ENCODE measurements at places on chromosomes 4 and X.

DNA sequence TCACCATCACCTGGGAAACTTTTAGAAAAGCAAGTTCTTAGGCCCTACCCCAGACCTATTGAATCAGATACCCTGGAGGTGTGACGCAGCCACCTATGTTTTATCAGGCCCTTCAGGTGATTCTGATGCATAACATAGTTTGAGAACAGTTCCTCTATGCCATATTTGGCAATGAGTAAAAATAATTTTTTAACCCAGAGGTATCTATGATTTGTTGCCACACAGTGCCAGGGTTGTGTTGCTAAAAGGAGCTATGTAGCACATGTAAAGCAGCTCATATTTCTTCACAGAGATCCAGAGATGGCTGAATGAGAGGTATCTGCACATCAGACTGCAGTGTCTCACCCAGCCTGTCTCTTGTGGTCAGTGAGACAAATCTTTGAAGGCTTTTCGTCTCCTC is 85.3 kb downstream of the PTPN13 start:
- no peak for DNase-seq

GRCh38 chrX:29870608-29871007 is 344.8 kb upstream of the MAGEB2 start:
- DNase-seq = no peak

DNA sequence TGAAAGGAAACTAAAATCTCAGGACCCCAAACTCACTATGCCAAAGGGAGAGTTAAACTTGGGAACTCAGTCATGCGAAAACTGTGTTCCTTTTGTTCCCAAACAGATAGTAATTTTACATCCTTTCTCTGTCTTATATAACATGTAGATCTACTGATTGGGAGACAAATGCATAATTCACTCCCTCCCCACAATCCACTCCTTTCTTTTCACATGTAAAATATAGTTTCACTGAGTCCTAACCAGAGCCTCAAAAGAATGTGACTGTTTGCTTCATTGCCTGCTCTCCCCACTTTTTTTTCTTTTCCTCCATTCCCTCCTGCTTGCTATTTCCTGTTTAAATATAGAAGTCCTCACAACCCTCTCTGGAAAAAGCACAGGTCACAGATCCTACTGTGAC is 699.3 kb upstream of the ADGRL3 start:
- no peak for DNase-seq

DNA sequence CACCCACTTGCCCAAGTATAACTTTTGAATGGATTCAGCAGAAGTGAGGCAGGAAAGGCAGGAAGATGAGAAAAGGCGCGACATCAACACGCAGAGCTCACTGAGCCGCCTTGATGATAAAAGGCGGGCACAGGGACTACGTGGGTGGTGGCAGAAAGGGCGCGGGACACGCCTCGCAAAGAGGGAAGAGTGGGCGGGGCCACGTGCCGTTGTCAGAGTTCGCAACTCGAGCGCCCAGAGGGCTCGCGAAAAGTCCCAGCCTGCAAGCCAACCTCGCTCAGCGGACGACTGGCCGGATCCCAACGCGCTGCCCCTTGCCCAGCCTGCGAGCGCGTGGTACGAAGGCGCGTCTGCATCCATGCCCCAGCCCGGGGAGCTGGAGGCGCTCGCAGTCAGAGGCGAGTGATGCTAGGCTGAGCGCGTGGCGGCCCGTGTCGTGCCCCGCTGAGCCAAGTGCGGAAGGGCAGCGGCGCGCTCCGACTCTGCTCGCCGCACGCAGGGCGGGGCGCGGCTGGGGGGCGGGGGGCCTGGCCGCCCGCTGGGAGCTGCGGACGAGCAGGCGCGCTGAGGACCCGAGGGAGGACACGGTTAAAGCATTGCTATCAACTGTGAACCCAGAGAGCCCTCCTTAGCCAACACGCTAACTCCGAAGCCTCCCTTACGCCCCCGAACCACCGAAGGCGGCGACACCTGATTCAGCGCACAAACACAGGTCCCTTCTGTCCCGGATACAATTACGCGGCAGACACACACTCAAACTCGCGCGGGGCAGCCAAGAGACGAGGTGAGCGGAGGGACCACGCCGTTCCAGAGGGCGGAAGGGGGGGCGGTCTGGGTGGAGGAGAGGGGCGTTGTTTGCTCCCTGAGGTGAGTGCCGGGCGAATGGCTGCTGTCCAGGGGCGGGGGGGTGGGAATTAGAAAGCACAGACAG is at the start of gene UGT8:
UGT8 (plus strand) TSS at position 617 of the 931 bp plus-strand sequence. CDS start 24,074 bp downstream, outside the sequence.
- peak; percentile 28 for DNase-seq

DNA sequence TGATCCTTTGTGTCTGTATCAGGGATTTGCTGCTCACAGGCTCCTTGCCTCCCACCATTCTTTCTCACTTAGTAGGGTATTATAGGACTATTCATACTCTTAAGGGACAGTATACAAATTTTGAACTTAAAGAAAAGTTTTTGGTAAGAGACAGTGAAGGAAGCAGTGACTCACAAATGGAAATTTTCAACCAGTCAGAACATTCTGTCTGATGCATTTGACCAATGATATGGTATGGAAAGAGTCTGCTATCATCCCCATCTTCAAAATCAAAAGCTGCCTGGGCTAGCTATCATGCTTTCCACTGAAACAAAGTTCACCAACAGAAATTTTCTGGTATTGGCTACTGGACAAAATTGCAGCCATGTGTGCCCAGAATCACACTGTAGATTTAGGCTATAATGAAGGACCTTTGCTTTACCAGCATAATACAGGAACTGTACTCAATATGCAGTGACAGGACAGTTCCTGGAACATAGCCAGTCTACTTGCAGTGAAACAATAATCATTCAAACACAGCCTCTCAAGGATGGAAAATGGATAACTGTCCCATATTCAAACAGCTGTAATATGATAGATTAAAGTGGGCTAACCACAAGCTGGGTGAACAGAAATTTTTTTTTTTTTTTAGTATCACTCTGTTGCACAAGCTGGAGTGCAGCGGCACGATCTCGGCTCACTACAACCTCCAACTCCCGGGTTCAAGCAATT is 109.0 kb upstream of the ACSL4 start:
- DNase-seq = no peak

GRCh38 chr4:6467600-6467999 is 4.8 kb downstream of the PPP2R2C start:
- DNase-seq = no peak

- no peak for DNase-seq
Observed at GRCh38 chrX:133185938-133186337, 32.2 kb downstream of the TFDP3 start.

- no peak for DNase-seq
Observed at GRCh38 chr4:153528705-153529485, 62.7 kb downstream of the TMEM131L start.

GRCh38 chr4:7753271-7753670 is 186.4 kb downstream of the AFAP1 start:
- no peak for DNase-seq

DNA sequence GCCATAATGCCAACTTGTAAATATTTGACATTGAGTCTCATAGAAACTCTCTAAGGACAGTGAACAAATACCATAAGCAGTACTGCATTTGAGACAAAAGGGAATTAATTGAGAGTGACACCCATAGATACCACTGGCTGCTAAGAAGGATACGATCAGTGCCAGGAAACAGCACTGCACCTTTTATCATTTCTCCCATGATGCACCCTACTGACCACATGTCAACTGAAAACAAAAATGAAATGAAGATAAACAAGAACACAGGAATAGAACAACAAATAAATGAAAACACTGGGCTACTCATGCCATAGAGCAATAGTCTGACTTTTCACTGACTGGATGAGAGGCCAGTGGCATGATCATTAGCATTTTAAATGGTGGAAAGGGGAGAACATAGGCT is 270.8 kb downstream of the MAPK10 start:
- DNase-seq = no peak

GRCh38 chr4:100696531-100696930 is 178.7 kb upstream of the EMCN start:
- no peak for DNase-seq

DNA sequence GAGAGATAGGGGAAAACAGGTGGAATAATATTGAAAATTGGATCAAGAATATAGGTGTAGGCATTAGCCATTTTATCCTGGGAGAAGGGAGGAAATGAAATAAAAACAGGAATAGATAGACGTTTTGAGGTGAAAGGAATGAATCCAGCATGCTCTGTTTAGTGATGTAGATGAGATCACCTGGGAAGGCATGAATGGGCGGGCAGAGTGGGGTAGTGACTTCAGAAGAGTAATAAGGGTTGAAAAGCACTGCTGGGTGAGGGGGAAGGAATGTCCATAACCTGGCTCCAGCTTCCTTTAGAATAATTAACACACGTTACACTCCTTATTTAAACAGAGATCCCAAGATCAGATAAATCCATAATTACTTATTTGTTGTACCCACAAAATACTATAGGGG is 191.1 kb upstream of the ANXA3 start:
- no peak for DNase-seq

GRCh38 chr4:55253948-55254593 is 92.0 kb upstream of the SRD5A3 start:
- DNase-seq = no peak

DNA sequence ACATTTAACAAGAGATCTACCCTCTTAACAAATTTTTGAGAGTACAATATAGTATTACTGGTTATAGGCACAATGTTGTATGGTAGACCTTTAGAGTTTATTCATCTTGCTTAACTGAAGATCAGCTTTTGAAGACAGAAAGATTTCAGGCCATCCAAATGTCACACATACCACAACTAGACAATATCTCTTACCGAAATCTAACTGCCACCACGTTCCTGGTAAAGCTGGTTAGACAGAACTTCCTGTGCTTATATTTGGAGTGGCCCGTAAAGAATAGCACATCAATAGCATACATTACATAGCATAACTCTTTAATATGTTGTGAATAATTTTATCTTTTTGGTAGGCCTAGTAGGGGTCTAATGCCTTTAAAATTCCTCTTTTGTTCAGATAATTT is 29.8 kb upstream of the ARHGEF6 start:
- DNase-seq = no peak

GRCh38 chr4:99572527-99573240 is 1.9 kb upstream of the MTTP start:
- DNase-seq = peak; percentile 61

- DNase-seq = peak; percentile 95
Observed at GRCh38 chr4:108345862-108346817, 177.4 kb upstream of the LEF1 start.

- no peak for DNase-seq
Observed at GRCh38 chr4:55411621-55412020, 15.9 kb downstream of the TMEM165 start.

DNA sequence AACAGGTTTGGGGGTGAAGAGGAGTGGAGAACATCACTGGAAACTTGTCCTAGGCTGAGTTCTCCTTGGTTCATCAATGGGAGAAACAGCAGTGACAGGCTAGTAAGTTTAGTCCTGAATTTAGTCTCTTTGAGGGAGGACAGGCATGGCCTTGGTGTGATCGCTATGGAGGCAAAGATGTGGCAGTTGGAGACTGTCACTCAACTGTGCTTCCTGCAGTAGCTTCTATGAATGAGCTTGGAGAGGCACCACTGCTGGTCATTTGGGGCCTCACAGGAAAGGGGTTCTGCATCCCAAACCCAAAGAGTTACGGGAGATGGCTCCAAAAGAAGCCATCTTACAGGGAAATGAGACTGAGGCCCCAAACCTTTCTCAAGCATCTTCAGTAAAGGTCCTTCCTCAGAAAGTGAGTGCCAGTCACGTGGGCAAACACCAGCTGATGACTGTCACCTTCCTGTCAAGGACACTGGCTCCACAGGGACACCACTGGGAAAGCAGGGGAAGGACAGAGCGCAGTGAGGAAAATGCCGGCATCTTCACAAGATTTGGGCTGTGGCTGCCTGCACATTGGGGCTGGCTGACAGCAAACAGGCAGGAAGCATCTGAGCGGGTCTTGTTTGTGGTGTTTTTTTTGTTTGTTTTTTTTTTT is 7.2 kb downstream of the MRFAP1 start:
- no peak for DNase-seq

DNA sequence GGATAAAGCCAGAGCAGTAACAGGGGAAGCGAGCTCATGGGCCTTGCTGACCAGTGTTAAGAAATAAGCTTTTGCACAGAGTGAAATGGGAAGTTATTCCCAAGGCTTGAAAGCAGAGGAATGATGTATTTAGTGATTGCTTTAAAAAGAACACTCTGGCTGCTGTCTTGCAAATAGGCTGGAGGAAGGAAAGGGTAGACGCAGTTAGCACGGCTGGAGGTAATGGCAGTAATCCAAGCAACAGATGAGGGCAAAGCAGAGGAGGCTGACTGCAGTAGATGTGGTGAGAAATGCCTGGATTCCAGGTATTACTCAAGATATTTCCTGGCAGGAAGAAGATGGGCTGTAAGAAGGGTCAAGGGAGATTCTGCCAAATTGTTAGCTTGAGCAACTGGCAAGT is 1342.3 kb upstream of the AGA start:
- DNase-seq = no peak

DNA sequence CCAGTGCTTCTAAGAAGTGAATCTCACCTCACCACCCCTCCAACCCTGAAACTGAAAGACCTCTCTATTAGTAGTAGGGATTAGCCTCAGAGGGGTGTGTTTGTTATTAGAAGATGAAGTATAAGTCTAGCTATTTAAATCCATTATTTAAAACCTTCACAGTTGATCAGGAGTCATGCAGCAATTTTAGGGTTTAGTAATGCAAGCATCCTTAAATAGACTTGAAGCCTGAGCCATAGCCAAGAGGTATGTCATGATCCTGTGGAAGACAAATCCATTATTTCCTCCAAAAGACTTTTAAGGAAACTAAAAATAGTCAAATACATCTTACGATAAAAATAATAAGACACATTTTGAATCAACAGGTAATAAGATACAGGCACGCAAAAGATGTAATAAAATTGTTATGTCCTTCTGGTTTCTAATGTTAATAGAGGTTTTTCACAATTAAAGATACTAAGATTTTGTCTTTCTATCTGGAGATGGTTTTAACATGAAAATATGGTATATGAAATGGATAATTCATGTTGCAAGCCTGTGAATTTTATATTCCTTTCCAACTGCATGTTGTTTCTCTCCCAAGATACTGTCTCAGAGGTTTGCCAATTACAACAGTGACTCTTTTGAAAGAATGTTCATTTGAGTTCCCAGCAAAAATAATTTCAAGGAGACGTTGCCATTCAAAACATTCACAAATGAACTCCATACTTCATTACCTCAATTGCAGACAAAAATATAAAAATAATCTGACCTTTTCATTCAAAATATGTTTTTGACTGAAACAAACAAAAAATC is 68.0 kb downstream of the LUZP4 start:
- DNase-seq = no peak

GRCh38 chr4:67437974-67438713 is 107.2 kb downstream of the CENPC start:
- peak; percentile 97 for DNase-seq

GRCh38 chr4:27318740-27319139 is 458.1 kb downstream of the STIM2 start:
- DNase-seq = peak; percentile 54

- no peak for DNase-seq
Observed at GRCh38 chrX:106300239-106300638, 132.1 kb downstream of the PWWP3B start.

DNA sequence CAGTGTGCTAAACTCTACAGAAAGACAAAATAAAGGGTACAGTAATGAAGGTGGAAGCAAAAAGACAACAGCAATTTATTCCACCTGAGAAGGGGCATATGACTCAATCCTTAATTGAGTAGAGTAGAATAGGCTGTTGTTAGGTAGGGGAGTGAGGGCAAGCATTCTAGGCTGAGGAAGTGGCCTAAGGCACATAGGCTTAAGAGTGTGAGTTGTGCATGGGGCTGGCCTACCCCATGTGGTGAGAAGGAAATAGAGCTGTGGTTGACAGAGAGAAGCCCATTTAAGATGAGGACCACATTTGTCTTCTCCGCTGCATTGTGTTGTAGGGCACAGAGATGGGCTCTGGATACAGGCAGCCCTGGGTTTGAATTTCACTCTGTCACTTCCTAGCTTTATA is 3.4 kb upstream of the ZCCHC18 start:
- no peak for DNase-seq
